ENCODE measurements at places on chromosomes 7 and 10.

DNA sequence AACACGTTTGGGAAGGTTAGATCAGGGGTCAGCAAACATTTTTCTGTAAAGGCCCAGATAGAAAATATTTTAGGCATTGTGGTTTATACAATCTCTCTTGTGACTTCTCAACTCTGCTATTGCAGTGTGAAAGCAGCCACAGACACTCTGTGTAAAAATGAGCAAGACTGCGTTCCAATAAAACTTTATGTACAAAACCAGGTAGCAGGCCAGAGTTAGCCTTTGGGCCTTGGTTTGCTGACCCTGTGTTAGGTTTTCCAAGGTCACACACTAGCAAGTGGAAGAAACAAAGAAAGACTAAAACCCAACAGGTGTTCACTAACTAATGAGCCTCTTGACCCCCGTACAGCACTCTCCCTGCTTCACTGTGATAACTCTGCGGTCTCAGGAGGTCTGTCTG lies 14.9 kb upstream of the PAXIP1 start:
- DNase-seq = no peak

DNA sequence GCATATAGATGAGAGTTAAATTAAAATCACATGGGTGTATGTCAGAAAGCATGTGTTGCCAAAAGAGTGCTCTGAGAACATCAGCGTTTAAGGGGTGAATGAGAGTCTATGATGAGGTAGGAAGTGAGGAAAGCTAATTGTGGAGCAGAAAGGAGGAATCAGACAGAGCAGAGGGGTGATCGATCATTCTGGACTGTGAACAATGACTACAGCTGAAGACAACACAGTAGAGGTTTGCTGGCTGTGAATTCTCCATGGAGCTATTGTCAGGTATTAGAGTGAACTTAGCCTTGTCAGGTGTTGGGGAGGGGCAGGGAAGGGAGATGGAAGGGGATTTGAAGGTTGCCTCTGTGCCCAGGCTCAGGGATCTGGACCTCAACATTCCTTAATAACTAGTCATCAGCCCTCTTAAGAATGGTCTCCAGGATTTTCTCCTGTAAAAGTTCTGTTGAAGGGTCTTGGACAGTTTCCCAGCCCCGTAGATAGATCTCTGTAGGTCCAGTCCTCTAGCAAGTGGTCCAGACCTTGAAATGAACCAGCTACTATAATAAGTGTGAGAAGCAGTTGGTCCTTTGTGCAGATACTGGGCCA lies 57.1 kb downstream of the KIF5B start:
- no peak for DNase-seq

GRCh38 chr7:38276096-38276877 lies 2.9 kb upstream of the TARP start:
- DNase-seq = no peak

DNA sequence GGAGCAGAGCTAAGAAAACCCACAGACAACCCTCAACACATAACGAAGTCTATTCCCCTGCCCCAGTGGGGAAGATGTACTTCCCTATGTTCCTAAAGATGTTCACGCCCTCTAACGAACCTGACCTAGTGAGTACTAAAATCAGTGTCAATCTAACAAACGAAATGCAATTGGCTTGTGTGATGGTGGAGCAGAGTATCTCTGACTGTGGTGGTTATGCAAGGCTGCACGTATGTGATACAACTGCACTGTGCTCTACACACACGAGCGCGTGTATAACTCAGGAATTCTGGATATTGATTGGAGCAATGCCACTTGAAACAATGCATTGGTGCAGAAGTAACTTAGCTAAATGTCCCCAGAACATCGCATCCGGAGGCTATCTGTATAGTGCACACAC lies 1.3 kb downstream of the ANKRD16 start:
- no peak for DNase-seq

GRCh38 chr7:112092306-112092705 lies 113.9 kb downstream of the DOCK4 start:
- no peak for DNase-seq

GRCh38 chr7:120680985-120681384 lies 177.0 kb downstream of the TSPAN12 start:
- no peak for DNase-seq

DNA sequence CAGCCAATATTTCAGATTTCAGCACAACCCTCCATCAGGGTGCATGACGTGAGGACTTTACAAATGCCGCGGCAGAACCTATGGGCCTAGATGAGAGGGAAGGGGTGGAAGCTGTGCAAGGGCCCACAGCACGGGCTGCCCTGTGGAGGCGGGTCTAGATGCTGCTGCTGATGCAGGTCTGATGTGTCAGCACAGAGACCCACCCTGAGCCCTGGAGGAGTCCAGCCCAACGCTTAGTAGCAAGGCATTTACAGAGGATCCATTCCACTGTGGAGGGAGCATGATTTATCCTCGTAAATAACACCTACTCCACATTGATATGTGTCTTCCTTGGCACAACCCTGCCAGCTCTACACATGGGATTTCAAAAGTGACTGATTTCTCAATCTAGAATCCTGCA lies 48.5 kb downstream of the MYL10 start:
- no peak for DNase-seq

DNA sequence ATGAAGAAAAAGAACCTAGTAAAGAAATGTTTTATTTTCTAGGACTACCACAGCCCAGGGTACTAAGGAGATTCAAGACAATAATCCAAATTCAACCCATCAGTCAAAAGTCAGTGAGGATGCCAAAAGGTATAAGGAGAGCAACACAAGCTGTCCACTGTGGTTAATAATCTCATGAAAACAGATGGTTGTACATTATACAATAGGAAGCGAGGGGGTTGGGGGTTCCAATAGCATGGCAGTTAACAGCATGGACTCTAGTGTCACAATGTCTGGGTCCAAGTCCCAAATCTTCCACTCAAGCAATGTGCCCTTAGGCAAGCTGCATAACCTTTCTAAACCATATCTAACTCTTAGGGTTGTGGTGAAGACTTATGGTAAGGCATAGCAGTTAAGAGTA lies 35.1 kb downstream of the BRAF start:
- no peak for DNase-seq

- no peak for DNase-seq
Observed at GRCh38 chr7:111833466-111833865, 271.2 kb upstream of the IMMP2L start.

DNA sequence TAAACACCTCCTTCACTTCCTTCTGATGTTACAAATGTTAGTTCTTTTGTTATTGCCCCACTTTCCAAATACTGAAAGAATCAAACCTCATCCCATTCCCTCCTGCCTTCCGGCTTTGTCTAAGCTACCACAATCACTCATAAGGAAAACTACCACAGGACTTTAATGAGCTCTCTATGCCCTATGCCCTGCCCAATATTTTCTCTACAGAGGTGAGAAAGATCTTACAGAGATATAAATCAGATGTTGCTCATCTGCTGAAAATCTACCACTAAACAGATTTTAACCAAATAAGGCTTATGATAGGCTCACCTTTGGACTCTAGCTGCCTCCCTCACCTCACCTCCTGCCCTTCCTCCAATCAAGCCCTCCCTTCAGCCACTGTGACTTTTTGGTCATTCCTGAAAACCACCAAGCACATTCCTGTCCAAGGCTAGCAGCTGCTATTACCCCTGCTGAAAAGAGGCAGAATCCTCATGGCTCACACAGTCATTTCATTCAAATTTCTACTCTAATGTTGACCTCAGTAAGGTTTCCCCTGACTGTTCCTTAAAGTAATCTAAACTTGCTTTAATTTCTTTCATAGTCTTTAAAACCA lies 7.7 kb downstream of the ZNF33B start:
- DNase-seq = no peak

DNA sequence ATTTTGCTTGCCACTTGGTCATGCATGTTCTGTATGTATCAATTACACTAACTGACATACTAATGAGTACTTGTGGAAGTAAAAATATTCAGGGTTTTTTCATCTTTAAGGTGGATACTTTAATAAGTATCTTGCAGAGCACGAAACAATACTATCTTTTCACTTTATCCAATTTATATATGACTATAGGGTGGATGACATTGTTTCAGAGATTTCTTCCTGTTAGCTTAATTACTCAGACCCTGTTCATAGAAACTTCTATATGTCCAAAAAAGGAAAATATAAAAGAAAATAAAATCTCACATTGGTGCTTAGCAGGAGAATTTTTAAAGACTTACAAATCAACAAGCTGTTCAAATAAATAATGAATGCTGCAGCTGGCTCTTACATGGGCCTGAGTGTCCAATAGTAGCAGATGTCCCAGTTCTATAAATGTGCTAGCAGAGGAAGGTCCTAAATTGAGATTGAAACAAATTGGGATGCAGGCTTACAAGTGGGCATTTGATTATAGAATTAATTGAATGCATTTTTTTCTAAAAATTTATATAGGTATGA lies 91.5 kb upstream of the THSD7A start:
- DNase-seq = no peak

GRCh38 chr7:141441837-141442627 lies 109.2 kb upstream of the AGK start:
- DNase-seq = no peak

- DNase-seq = no peak
Observed at GRCh38 chr10:33781606-33782395, 447.3 kb upstream of the NRP1 start.

All from SK-N-SH (cell line).